ENCODE measurements at places on chromosomes 3 and 15.

DNA sequence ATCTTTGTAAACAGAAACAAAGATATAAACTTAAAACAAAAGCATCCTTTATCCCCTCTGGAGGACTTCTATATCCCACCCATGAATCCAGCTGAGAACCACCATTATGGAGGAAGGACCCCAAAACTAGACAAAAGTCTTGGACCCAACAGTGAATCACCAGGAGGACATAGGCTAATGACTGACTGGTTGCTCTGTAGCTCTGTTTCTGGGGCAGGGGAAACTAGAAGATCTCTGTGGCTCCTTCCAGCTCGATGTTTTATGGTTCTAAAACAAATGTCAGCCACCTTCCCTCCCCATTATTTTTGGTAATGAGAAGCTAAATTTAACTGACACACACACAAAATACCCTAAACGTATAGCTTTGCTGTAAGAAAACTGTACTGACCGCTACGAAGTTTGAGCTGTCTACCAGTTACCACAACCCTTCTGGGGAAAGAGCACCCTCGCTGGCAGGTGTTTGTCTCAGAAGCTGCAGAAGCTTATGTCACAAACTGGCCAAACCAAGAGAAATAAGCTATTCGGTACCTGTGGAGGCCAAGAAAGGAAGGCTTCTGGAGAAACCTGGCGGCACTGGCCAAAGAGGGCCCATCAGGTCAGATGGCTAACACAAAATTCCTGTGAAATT lies 36.4 kb downstream of the MB21D2 start:
- DNase-seq, result no peak

DNA sequence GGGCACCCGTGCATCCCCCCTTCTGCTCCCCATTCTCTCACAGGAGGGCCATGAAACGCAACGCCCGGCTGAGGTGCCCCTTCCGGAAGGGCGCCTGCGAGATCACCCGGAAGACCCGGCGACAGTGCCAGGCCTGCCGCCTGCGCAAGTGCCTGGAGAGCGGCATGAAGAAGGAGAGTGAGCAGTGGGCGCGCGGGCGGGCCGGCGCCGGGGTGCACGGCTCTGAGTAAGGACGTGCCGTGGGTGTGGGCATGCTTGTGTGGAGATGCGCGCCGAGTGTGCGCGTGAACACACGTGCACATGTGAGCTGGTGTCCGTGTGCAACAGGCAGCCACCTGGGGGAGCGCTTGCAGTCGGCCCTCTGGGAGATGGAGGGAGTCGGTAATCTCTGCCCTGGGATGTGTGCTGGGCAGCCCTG lies 28.1 kb downstream of the NR1I2 start:
- DNase-seq, result no peak

- DNase-seq, result no peak
Observed at GRCh38 chr3:8557298-8557697, 55.7 kb downstream of the LMCD1 start.

DNA sequence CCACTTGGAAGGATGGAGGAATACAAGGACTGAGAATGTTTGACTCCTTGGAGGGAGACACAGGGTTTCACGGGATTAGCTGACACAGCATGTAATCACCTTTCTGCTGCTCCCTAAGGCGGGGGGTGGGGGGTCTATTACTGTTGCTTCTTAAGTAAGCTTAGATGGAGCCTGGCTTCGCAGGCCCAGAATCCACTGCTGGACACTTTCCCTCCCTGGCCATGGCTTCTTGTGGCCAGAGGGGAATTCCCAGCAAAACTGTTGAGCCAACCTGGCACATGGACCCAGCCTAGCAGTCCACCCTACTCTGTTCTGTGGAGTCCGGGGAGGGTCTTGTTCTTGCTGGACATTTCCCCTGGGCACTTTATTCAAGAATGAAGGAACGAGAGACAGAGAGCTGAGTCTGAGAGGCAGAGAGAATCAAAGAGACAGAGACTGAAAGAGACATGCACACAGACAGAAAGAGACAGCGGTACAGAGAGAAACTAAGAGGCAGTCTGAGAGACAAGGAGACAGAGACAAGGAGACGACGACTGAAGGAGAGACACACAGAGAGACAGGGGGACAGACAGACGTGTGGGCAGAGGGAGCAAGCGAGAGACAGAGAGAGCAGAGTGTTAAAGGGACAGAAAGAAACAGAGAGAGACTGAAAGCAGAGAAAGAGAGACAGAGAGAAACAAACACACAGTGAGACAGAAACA lies 55.6 kb upstream of the DLG1 start:
- DNase-seq, result no peak

Measured in SW 1271 (cell line).